Muscle of back (tissue), 13 donors: ENCODE measurements at places on chromosomes 6 and 20. TPM values are rescaled to one million over a fixed set of nuclear protein-coding genes. Genes with fewer than 3 reads are reported as not detected.

- DNase-seq, result no peak
These were observed at the start of gene SLC22A3 for GRCh38 chr6:160348223-160349019. Gene SLC22A3, plus strand, starts transcription at chr6:160348378. Its CDS starts 42 bp downstream, at chr6:160348420.

DNA sequence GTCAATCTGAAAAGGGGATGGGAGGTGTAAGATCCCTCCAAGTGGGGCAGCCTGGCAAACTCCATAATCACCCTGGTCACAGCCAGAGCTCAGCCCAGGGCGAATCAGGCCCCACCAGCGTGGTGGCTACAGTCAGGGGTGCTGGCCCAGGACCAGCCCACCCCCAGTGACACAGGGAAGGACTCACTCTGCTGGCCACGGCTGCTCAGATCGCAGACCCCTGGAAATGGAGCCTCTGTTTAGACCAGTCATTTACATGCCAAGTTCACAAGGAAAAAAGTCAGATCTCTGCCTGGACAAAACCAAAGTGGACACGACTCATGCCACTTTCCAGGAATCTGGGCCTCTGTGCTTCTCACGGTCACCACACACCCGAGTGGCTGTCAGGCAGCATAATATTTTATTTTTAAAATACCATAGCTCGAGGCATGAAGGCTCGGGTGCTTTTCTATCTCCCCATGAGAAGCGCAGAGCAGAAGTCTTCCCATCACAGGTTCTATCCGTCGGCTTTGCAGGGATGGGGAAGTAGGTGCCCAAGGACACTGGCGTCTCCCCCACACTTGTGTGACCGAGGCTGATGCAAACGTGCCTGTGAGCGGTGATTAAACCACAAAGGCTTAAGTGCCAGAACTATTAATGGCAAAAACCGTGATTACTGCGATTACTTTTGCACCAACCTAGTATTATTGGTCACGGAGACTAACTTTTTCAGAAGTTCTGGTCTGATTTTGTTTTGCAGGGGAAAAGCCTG lies 13.0 kb downstream of the PXDC1 start:
- DNase-seq, result no peak

The ARMH2 gene
- polyA plus RNA-seq, result not detected

The DACT2 gene
- polyA plus RNA-seq, result 0.72 TPM

DNA sequence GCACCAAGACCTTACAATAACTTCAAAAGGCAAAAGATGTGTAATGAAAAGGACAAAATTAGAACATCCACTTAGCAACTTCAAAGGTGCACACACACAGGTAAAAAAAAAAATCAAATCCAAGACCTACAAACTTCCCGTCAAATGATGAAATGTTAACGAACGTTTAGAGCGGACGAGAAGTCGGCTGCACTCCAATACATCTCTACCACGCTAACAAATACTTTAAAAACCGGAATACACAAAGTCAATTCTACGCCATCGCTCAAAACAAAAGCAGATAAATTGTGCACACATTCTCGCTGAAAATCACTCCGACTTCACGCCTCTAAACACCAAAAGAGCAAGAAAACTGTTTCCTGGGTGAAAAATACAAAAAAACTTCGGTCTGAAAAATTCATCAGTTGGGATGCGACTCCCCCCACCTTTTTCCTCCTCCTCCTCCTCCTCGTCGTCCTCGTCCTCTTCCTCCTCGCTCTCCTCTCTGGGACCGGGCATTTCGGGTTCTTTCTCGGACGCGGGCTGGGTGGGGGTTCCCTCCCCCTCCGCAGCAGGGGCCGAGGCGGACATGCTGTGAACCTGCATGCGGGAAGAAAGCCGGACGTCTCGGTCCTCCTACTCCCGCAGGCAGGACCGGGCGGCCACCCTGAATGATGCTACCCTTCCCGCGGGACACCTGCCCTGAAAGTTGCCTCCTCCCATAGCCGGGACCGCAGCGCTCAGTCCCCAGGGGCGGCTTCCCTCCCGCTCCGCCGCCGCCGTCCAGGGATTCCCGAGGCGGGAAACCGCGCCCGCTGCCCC lies 712 bp downstream of the DEK start:
- DNase-seq, result peak; percentile 20

The EPB41L2 gene
- polyA plus RNA-seq, result 180 TPM

The EYS gene
- polyA plus RNA-seq, result 0.32 TPM

- DNase-seq, result no peak
These were observed 13.9 kb downstream of the TRAM2 start for GRCh38 chr6:52562911-52563310.

- DNase-seq, result no peak
These were observed 84.5 kb upstream of the PRND start for GRCh38 chr20:4637081-4637797.

The HTR1B gene
- polyA plus RNA-seq, result not detected

DNA sequence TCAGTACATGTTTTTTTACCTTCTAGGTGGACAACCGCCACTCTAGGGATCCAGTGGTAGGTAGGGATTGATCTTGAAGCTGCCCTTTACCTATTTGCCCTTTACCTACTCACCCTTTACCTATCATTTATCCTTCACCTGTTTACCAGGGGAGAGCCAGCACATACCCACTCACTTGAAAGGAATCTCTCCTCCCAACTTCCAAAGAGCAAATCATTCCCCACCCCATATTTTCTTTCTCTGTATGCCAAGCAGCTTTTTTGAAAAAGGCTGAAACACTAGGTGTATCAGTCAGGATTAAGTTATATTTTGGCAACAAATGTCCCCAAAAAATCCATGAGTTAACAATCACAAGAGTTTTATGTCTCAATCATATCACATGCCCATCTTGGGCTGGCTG lies 10.5 kb upstream of the EPM2A start:
- DNase-seq, result no peak

GRCh38 chr20:4025679-4026078 lies 10.3 kb upstream of the RNF24 start:
- no peak for DNase-seq

The UBE2C gene
- 31.1 TPM for polyA plus RNA-seq

DNA sequence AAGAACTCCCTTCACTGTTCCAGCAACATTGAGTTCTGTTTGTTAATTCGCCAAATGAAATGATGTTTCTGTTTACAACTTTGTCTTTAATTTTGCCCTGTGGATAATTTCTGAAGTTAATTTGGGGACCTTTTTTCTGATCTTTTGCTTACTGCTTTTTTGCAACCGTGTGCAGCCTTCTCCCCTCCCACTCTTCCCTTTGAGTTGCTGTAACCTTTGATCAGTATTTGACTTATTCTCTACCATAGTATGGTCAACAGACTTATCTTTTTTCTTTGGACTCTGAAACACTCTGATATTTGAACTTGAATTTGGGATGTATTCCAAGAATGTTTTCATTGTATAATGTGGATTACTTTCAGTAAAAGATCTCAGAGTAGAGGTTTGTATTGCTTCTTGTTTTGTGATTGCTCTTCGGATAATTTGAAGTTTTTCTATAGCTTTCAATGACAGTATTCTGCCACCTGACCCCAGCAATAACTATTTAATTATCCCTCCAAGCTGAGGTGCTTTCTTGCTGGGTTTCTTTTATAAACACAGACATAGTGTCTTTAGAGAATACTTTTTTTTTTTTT lies 46.2 kb downstream of the LRRN4 start:
- DNase-seq, result no peak

DNA sequence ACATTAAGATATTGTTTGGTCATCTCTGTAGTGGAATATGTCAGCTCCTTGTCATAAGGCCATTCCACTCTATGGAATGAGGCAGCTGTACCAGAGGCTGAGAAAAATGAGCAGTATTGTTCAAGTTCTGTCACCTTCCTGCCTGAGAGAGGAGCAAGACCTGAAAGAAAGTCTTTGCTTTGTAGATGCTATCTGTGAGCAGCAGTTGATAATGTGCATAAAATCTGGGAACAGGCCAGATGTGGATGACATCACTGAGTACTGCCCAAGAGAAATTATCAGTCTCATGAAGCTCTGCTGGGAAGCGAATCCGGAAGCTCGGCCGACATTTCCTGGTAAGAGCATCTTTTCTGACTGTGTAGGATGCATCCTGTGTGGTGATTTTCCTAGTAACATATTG lies 16.8 kb downstream of the RIPK1 start:
- DNase-seq, result no peak

GRCh38 chr6:138429761-138430160 lies 25.7 kb downstream of the HEBP2 start:
- no peak for DNase-seq

- no peak for DNase-seq
These were observed 1.1 kb downstream of the ESR1 start for GRCh38 chr6:151808371-151809241.

GRCh38 chr20:49685161-49685601 lies 28.5 kb downstream of the B4GALT5 start:
- no peak for DNase-seq

- no peak for DNase-seq
These were observed 9.7 kb downstream of the LINC00237 start for GRCh38 chr20:21096321-21097043.

The BFSP1 gene
- 2.0 TPM for polyA plus RNA-seq

DNA sequence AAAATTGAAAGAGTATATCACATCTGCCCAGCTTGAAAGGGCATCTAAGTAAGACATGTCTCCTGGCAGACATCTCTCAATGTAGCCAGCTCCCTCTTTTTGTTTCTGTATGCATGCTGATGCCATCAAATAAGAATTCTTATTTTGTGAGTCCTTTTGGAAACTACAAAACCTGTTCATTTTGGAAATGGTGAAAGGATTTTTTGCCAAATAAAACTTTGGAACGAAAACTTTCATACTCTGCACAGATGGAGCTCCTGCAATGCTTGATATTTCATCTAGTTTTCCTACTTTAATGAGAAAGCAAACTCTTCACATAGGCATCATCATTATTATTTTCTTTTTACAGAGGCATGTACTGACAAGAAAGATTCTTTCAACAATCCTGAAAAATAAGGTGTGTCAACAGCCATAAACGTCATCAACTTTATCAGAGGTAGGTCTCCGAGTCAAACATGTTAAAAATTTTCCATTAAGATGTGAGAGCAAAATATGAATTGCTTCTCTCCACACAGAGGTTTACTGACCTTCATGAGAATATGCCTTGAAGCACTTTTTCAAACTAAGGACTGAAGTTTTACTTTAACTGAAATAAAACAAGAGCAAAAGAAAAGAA lies 26.2 kb upstream of the CMTR1 start:
- no peak for DNase-seq

The C6orf89 gene
- polyA plus RNA-seq, result 35.1 TPM

The TPD52L1 gene
- polyA plus RNA-seq, result 45.3 TPM

The RAET1L gene
- polyA plus RNA-seq, result 0.24 TPM

DNA sequence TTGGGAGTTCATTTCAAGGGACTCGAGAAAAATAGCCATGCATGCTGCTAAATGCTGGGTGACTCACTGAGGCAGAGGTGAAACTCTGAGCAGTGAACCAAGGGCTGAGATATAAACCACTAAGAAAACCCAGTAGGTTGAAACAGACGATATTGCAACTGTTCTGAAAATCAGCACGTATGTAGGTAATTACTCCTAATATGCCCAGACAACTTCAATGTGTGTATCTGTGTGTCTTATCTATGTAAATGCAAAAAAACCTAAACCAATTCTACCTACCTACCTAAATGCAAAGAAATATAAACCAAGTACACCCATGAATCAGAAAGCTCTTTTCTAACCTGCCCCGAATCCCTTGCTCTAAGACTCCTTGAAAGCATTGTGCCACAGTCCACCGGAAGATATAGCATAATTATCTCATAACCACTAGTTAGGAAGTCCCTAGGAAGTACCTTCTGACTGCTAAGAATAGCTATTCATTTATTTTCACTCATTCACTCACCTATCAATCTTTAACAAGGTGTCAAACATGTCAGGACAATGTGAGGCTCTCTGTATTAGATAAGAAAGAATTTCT lies 458.7 kb upstream of the RUNX2 start:
- DNase-seq, result no peak

DNA sequence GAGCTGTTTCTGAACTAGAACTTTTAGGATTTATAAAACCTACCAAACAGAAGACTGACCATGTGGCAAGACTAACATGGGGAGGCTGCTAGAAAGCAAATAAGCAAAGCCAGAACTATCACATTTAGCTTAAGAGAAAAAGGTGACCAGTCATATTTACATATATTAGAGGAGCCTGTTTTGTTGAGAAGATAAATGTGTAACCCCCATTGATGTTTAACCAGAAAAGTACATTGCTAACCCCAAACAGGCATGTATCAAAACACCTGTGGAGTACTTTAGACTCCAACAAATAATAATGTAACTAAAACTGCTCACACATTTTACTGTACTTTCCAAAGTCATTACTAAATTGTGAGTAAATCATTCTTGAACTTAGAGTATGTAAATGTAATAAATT lies 35.0 kb downstream of the AKIRIN2 start:
- DNase-seq, result no peak

DNA sequence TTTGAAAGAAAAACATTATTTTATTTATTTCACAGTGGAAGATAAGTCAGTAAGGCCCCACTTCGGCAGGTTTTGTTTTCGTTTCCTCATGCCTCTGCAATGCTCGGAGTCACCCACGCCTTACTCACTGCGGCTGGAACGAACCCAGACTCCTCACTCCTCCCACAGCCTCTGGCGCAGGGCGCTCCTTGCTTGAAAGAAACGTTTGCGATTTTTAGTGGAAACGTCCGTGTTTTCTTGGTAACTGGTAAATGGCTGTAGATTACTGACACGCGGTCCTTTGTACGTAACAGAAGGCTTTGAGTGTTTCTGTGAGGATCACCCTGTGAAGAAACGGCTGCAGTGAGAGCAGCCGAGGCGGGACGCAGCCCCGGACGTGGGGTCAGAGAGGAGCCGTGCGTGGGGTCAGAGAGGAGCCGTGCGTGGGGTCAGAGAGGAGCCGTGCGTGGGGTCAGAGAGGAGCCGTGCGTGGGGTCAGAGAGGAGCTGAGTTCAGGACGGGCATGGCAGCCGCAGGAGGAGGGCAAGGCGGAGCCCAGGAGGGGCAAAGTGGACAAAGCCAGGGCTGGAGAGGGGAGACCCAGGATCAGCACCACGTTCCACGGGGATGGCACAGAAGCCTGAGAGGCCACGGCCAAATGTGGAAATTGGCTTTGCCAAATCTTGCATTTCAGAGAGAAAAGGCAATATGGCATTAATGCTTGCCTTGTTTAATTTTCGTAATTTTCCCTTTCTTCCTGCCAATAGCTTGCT lies 198.6 kb upstream of the THBS2 start:
- DNase-seq, result peak; percentile 63

The SLC35B2 gene
- polyA plus RNA-seq, result 40.4 TPM

- no peak for DNase-seq
These were observed 28.9 kb upstream of the RIPK1 start for GRCh38 chr6:3039384-3039783.

GRCh38 chr20:45105317-45105716 lies 4.4 kb upstream of the KCNS1 start:
- DNase-seq, result no peak

DNA sequence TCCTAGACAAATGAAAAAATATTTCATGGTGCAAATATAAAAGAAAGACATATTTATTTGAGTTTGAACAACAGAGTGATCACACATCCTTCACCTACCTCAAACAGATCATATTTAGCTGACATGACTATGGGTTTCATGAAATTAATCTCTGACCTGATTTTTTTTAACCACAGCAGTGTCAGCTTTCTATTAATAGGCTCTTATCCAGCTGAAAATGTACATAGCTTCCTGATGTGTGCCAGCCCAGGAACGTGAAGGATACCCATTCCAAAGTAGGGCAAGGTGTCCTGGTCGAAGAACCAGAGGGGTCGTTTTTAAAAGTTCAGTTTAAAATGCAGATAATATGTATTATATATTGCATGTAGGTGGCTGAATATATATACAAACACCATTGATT lies 19.8 kb downstream of the TRDN start:
- no peak for DNase-seq

The SCUBE3 gene
- polyA plus RNA-seq, result 1.1 TPM
